ENCODE measurements at places on chromosomes 12 and 14.

DNA sequence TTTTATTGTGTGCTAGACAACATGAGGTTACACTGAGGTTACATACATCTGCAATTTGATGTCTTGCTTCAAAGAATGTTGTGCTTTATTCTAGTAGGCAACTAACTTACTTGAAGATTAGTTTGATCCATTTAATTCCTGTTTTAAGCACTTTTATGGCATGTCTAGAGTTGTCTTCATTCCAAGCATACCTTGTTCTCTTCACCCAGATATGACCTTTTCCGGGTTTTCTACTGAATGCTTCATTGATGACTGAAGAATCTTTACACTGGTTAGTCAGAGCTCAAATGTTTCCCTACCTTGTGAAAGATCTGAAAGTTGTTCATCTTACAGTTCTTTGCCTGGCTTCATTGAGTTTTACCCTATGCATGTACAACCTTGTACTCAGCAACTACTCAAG lies 274.0 kb upstream of the KITLG start:
- no peak for DNase-seq

DNA sequence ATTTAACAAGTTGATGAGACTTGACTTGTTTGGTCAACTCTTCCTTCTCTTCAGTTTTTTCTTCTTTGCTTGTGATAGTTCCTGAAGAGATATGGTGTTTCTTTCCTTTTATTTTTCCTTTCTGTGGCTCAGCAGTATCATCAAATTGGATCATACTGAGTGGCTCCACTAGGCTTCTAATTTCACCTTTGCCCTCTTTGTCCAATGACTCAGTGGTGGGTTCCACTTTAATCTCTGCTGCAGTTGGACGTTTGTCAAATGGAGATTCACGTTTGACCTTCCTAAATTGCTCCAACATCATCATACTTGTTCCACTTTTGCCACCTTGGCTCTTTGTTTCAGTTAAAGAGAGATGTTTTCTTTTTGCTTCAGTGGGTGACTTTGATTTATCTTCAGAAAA lies 41.5 kb downstream of the FAM186A start:
- no peak for DNase-seq

DNA sequence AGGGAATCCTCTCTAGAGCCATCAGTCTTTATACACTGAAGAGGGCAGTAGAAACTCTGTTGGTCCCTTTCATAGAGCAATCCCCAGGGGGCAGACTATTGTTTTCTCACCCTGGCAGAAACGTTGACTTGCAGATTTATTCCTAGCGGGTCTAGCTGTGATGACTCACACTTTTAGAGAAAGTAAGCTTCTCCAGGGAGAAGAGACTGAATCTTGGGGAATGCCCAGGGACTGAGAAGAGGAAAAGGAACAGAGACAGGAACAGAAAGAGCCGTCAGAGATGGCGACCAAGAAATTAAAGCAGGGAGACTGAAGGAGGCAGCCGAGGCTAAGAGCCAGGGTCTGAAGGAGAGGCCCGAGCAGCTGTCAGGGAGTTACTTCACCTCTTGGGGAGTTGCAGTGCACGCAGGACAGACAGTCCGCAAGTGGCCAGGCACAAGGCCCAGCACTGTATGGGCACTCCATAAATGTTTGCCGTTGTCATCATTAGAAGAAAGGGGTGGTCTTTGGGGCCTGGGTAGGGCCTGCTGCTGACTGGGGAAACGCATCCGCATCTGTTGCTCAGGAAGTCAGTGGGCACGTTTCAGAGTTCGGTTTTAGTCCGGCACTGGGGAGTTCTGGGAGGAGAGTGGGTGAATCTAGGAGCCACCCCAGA lies 13.0 kb downstream of the PLEKHG6 start:
- DNase-seq, result peak; percentile 34

- no peak for DNase-seq
These were observed 1.4 kb upstream of the DNAJC22 start for GRCh38 chr12:49345051-49345824.

DNA sequence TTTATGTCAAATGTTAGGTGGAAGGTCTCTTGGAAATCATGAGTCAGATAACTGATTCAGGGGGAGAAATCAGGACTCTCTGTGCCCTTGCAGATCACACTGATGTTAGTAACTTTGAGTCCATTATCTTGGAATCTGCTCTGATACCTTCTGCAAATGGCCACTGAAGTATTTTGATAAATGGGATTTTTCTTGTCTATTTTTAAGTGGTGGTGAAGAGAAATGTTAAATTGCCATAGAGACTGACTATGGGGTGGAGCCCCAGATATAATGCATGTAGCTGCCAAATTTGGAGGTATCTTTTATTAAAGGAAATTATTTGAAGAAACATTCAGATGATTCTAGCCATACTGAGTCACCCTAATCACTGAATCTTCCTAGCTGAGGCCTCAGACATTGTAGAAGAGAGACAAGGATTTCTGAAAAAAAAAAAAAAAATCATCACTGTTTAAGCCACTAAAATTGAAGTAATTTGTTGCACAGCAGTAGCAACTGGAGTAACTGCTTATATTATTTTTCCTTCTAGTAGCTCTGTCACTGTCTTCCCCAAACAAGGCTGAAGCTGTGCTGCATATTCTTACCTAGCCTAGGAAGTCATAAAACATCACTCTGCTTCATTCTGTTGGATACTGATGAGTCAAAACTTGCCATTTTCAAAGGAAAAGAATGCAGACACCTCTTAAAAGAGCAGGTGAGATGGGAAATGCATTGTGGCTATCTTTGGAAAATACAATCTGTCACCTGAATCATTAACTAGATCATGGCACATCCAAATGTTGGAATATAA lies 36.0 kb upstream of the CLEC14A start:
- no peak for DNase-seq

DNA sequence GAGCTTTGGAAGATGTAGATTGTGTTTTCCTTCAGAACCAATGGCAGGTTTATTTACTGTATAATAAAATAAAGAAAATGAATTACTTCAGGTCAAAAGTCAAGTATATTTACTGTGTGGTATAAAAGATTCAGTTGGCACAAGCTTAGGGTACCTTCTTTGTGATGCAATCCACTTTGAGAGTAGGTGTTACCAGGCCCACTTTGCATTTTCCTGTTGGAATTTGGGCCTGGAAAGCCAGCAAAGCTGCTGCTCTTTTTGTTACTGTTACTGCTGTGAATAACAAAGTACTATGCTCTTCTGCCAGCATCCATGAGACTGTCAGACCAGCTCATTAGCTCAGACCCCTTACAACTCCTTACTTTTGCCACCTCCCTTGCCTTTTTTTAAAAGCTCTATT lies 649.0 kb upstream of the SEL1L start:
- DNase-seq, result no peak

- no peak for DNase-seq
These were observed 5.6 kb upstream of the C1S start for GRCh38 chr12:7054925-7055324.

GRCh38 chr12:76820888-76821482 lies 57.1 kb downstream of the ZDHHC17 start:
- DNase-seq, result no peak

DNA sequence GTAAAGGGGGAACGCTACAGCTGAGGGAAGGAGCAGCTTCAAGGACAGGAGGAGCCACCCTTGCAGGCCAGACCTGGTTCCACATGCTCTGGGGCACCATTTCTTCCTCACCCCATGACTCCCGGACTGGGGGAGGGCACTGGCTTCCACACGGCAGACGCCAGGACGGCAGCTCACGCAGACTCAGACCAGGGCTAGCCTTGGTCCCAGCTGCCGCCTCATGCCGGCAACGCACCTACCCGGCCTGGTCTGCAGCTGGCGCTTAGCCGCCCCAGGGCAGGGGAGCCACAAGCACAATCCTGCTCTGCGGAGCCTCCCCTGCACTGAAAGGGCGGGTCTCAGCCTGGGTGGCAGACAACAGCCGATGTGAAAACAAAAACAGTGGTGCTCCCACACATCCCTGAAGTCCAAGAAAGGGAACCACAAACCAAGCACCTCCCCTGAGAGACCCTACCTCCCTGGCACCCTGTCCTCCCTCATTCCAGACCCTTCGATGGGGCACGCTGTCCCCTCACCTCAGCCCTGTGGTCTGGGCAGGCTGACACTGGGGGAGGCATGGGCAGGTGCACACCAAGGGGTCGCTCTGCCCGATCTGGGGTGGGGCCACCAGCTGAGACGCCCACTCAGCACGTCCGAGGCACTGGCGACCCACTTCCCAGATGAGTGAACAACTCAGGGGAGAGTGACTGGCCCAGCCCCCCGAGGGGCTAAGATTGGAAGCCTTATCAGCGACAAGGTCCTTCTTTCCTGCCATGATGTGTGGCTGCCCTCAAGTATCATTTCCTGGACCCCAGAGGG lies 65.0 kb downstream of the CHGA start:
- DNase-seq, result no peak

DNA sequence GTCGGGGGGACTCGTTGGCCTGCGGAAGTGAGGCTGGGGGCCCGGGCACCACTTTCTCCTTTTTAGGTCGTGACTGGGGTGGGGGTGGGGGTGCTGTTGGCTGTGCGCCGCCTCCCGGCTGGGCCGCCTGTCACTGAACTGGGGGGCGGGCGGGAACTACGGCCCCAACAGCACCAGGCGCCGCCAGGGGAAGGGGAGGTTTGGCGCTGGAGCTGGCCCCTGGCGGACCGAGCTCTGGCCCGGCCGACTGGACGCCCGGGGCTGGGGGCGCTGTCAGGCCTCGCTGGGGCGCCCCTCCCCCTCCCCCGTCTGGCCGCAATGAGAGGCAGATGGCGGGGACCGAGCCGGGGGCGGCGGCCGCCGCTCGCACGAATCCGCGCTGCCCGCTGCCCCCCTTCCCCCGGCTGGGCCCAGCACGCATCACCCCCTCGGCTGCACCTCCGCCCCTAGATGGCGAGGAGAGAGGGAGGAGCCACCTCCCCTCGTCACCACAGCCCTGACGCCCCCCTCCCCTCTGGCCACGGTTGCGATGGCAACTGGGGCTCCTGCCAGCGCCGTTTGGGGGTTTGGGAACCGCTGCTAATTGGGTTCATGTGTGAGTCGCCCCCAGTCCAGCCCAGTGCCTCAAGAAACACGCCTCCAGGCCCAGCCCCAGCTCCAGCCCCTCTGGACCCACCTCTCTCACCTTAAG lies 723 bp downstream of the NFATC4 start:
- DNase-seq, result peak; percentile 43

GRCh38 chr12:113002155-113002554 lies 23.8 kb downstream of the OAS2 start:
- DNase-seq, result no peak

DNA sequence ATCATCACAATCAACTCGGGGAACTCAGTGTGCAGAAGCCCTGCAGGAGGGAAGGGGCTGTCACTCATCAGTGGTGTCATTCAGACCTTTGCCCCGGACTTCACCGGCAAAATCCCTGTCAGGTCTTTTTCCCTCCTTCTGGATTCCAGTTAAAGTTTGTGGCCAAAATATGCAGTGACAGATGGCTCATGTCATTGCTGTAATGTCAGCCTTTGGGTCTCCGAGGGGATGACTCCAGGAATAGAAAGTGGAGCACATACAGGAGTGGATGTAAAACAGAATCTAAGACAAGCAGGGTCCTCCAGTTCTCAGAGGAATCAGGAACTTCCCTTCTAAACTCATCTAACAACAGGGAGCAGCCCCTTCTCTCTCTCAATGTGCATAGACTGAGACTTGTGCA lies 130.3 kb upstream of the RASSF8 start:
- DNase-seq, result no peak

DNA sequence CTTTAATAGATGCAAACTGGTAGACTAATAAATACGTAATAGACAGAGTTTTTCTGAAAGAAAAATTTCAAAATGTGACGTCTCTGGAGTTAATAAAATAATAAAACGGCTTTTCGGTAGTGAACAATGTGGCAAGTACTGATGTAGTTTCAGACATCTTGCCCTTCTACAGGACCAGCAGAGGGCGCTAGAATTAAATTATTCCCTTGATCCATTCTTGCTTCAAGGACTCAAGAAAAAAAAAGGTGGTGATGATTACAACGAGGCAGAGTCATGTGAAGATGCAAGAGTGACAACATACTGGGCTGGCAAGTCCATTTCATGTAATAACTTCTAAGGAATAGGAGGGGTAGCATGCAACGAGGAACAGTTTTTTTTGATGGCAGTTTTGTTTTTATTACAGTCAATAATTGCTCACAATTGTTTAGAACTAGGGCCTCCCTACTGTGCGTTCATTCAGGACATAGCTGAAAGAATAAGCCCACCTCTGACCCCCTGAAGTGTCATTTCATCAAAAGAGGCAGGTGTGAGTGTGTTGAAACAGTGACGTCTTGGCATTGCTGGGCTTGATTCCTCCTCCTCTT lies 101.0 kb upstream of the GZMB start:
- no peak for DNase-seq

GRCh38 chr12:130621696-130622298 lies 94.3 kb downstream of the RIMBP2 start:
- DNase-seq, result no peak

DNA sequence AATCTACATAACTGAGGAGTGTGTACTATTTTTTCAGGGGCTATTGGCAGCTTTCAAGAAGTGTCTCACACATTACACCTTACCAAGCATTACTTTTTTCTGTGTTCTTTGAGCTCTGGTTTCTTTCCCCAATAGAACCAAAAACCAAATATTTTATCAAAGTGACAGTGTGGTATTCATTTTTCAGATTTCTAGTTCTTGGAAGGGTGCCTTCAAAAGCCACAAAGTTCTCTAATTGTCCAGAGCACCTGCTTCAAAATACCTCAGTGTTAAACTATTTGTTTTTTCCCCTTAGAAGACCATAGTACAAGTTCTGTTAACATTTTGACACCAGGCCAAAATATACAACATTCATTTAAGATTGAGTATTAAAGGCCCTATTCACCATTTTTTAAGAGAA lies 515.7 kb downstream of the ETNK1 start:
- no peak for DNase-seq

DNA sequence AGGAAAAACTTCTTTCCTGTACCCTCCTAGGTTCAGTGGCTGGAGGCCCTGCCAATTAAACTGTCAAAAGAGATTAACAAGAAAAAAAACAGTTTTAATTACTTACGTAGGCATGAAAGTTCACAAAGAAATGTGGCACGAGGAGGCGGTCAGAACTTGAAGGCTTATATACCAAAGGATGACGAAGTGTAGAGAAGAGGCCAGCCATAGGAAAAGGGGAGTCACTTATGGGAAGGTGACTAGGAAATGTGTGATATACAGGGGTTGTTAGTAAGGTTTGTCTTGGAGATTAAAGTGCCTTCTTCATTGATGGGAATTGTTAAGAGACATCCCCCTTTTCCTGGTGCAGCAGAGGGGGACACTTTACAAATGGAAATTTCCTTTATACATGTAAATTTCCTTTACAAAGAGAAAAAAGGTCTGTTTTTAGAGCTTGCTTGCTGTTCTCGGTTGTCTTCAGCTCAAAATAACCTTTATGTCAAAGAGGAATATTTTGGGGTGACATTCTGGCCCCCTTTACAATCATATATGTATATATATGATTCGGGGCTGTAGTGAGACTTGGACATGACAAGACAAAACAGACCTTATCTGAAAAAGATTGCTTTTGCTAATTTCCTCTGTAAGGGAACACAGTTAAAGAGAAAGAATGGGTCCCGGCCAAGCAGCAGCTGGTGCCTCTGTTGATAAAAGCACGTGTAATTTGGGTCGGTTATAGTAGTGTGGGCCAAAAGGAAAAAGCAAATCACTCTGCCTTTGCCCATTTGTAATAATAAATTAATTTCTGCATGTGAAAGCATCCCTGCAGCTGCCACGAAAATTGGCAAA lies 38.6 kb downstream of the SYNE2 start:
- no peak for DNase-seq

Measured in stimulated activated CD8-positive, alpha-beta memory T cell treated with anti-CD3 and anti-CD28 coated beads, Interleukin-7, amount 100 ng/mL, for 4 hours (primary cell).